ENCODE measurements at places on chromosomes 12 and 14.
A peak's percentile ranks its signal among the peaks of the same experiment; 100 is the strongest.

DNA sequence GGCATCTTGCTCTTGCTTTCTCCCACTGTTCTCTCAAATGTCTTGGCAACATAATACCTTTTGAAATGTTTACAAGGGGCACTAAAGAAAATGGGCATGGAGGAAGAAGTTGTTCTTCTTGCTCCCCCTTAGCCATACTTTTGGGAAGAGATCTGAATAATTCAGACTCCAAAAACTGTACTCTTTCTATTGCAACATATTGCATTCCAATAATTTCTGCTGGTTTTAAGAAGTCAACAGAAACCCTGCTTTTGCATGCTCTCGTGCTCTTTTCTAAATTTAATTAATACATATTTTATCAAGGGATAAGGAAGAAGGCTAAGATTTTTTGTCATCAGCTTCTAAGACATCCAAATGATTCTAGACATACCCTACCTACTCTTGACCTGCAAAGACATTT is 409.9 kb upstream of the SOX5 start:
- peak; percentile 38 for DNase-seq

DNA sequence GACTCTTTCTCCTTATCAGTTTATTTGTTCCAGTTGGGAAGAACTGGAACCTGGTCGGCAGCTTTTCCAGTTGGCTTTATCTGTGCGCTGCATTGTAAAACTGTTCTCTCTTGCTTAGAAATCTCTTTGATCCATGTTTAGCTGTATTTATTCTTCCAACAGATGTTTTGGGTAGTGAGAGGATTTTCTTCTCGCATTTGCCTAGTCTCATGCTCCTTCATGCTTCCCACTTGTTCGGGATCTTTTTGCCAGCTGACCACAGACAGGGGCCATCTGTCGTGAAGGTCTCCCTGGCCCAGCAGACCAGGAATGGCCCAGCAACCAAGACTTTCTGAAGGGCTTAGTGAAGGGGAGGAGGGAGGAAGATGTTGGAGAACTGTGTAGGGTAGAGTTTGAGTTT is 21.6 kb downstream of the NTF3 start:
- no peak for DNase-seq

- no peak for DNase-seq
Observed at GRCh38 chr12:88235183-88235833, 93.2 kb downstream of the TMTC3 start.

- DNase-seq, result no peak
Observed at GRCh38 chr12:103691063-103691462, 104.0 kb downstream of the STAB2 start.

DNA sequence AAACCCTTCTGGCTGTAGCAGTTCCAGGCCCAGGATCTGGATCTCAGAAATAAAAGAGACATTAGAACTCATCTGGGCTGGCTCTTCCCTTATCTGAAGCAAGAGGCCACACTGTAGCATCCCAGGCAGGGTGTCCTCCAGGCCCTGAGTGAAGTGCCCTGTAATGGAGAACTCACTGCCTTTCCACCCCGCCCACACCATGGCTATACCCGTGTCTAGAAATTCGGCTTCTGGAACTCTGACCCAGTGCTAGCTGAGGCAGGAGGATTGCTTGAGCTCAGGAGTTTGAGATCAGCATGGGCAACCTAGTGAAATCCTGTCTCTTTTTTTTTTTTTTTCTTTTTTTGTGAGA is 23.5 kb upstream of the PLEKHG3 start:
- DNase-seq, result no peak

GRCh38 chr12:45532113-45532512 is 197.4 kb upstream of the ARID2 start:
- DNase-seq, result no peak

DNA sequence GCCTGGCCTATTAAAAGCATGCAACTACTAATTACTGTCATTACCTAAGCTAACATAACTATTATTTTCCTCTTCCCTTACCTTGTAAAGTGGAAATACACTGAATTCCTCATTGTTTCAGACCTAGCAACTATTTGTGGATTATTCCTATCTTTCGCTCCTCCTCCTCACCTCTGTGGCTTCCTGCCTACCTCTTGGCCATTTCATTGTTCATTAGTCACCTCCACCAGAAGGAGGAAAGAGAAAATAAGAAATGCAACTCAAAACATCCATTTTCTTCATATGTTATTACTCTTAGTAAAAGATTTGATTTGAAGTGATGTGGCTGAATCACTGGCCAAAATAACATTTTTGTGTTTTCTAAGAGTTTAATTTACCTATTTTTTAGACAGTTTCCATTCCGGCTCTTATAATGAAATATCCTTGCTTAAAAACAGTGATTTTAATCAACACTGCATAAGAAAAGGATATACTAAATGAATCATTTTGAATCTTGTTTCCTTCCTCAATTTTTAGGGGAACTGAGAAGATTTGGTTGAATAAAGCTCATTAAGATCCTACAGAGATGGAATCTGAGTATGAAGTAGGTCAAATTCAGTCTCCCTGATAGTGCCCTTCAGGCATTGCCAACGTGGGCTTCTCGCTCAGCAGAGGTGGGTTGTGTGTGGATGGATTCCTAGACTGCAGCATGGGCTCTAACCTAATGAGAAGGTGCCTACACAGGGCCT is 27.6 kb upstream of the ARHGAP5 start:
- DNase-seq, result peak; percentile 11
